Muscle of leg (tissue), 16 donors: ENCODE measurements at places on chromosomes 7 and 10. TPM values are rescaled to one million over a fixed set of nuclear protein-coding genes. Genes with fewer than 3 reads are reported as not detected.

GRCh38 chr7:112206991-112207592, 597 bp downstream of the ZNF277 start:
- H3K27me3 ChIP-seq, result peaks cover 5% of the 10 kb centered on the region
- H3K27ac ChIP-seq, result peak overlapping the region; percentile 87
- DNase-seq, result no peak
- H3K4me1 ChIP-seq, result peaks cover 7% of the 10 kb centered on the region
- H3K36me3 ChIP-seq, result no peaks in the 10 kb centered on the region

GRCh38 chr7:139059905-139060304, 24.1 kb upstream of the ZC3HAV1L start:
- peak overlapping the region; percentile 78 for H3K27ac ChIP-seq
- peaks cover 6% of the 10 kb centered on the region for H3K4me1 ChIP-seq
- DNase-seq, result peak; percentile 41
- no peak overlapping the region for H3K4me3 ChIP-seq
- peaks cover 39% of the 10 kb centered on the region for H3K36me3 ChIP-seq

DNA sequence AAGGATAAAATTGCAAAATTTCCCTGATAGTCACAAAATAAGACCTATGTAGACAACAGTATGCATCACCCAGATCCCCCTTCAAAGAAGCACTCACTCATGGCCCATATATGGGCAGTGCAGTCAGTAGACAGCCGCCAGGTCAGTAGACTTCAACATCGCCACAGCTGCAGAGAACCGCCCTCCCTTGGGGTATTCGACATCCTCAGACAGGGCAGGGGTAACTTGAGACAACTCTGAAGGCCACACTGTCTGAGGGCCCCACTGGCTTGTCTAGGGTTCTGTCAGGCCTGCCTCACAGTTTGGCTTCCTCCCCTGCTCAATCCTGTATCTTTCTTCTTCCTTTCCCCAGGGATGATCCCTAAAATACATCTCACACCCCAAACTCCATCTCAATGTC, 172.3 kb downstream of the IMMP2L start:
- H3K27me3 ChIP-seq, result no peaks in the 10 kb centered on the region
- H3K27ac ChIP-seq, result no peak overlapping the region
- no peak for DNase-seq
- no peaks in the 10 kb centered on the region for H3K36me3 ChIP-seq
- H3K4me3 ChIP-seq, result no peak overlapping the region
- peaks cover 6% of the 10 kb centered on the region for H3K4me1 ChIP-seq

DNA sequence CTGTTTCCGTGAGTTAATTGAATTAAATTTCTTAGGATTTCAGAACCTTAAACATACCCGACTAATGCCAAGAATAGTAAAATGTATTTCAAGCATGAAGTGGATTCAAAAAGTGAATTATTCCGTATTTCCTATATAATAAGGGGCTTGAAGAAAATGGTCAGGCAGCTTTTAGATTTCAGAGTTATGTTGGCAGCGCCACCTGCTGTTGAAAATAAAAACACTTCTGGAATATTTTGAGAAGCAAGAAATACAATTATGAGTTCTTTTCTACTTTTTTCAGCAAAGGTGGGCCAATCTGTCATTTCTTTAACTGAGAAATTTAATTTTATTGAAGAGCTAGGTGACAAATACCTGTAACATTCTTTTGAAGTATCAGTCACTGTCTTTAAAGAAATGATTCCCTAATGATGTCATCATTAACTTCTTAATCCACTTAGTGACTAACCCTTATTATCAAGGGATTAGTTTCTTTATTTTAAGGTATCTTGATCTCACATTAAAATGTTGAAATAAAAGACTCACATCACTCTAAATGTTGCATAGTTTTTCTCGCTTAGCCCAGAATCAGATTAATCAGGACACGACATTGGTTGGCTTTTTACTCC, 36.6 kb upstream of the AGR3 start:
- no peaks in the 10 kb centered on the region for H3K27me3 ChIP-seq
- H3K27ac ChIP-seq, result no peak overlapping the region
- no peak overlapping the region for H3K4me3 ChIP-seq
- no peaks in the 10 kb centered on the region for H3K36me3 ChIP-seq
- H3K4me1 ChIP-seq, result no peaks in the 10 kb centered on the region
- DNase-seq, result peak; percentile 61

The SRGN gene
- 22.1 TPM for total RNA-seq

The EIF5AL1 gene
- 0.13 TPM for total RNA-seq

The ATOH7 gene
- 0.13 TPM for total RNA-seq

GRCh38 chr10:109976681-109977080, 31.1 kb upstream of the ADD3 start:
- no peak overlapping the region for H3K27ac ChIP-seq
- H3K4me3 ChIP-seq, result no peak overlapping the region
- no peaks in the 10 kb centered on the region for H3K27me3 ChIP-seq
- no peaks in the 10 kb centered on the region for H3K36me3 ChIP-seq
- DNase-seq, result no peak

The ANKRD30A gene
- not detected for total RNA-seq

The ITPRIP gene
- total RNA-seq, result 2.6 TPM

The PLAU gene
- total RNA-seq, result 21.4 TPM

DNA sequence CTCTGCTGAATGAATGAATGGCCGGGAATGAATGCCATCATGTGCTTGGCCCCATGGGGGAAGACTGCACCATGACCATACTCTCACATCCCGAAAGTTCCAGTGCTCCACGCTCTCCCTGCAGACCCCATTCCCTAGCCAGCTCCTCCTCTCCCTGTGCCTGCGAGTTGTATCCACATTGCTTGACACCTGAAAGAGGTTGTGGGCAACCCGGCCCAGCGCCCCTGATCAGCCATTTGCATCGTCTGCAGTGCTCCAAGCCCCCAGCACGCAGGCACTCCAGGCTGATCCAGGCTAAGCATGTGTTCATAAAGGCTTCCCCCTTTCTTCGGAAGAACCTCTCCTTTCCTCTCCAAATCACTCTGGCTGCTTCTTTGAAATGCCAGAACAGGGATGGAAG, 354.4 kb upstream of the MKI67 start:
- H3K27ac ChIP-seq, result no peak overlapping the region
- no peaks in the 10 kb centered on the region for H3K36me3 ChIP-seq
- H3K4me1 ChIP-seq, result peaks cover 15% of the 10 kb centered on the region
- H3K27me3 ChIP-seq, result no peaks in the 10 kb centered on the region

The HTR5A gene
- total RNA-seq, result not detected

GRCh38 chr10:77027141-77027540, 610.5 kb downstream of the KCNMA1 start:
- no peaks in the 10 kb centered on the region for H3K27me3 ChIP-seq
- H3K27ac ChIP-seq, result no peak overlapping the region
- H3K4me3 ChIP-seq, result no peak overlapping the region
- no peaks in the 10 kb centered on the region for H3K4me1 ChIP-seq
- no peak for DNase-seq

GRCh38 chr7:95394370-95394769, 1.8 kb downstream of the PON3 start:
- H3K27ac ChIP-seq, result no peak overlapping the region
- H3K27me3 ChIP-seq, result peaks cover 9% of the 10 kb centered on the region
- H3K36me3 ChIP-seq, result peaks cover 2% of the 10 kb centered on the region
- H3K4me1 ChIP-seq, result no peaks in the 10 kb centered on the region
- H3K4me3 ChIP-seq, result no peak overlapping the region

DNA sequence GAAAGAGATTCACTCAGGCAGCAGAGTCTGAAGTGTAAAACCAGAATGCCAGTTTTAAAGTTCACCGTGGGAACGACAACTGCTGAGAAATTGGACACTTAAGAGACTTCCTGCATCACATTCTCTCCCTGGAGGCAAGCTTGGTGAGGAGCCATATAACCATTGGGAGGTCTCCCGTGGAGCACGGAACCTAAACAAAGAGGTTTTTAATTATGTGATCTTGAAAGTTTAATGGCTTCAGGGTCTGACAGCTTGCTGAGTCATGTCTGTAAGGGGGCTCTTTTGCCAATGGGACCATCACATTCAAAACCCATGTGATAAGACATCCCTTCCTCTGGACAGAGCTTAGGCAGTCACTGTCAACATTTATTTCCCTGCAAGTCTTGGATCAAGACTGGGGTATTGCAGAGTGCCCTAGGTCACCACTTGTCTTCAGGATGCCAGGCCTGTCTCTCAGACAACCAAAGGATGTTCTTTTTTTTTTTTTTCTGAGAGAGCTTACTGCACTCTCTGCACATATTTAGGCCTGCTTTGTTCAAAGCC, 674.4 kb downstream of the TYW1 start:
- no peak overlapping the region for H3K27ac ChIP-seq
- DNase-seq, result no peak
- H3K27me3 ChIP-seq, result no peaks in the 10 kb centered on the region
- H3K4me3 ChIP-seq, result no peak overlapping the region

DNA sequence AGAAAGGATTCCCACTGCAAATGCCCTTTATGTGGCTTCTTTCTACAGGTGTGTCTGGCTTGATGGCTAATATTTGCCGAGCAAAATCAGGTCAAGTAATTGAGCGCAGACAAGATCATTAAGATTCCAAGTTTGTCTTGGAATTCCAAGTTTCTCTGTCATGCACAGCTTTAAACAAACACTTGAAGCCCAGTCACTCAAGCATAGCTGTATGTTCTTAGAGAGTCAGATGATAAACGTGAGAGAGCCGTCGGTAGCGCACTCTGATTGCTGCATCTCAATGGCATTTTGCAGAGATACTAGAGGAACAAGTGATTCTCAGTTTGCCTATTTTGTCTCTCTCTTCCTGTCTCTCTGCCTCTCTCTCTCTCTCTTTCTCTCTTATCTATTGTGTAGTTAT, 658 bp downstream of the DMBT1 start:
- H3K4me3 ChIP-seq, result no peak overlapping the region
- H3K36me3 ChIP-seq, result no peaks in the 10 kb centered on the region
- no peak for DNase-seq
- no peak overlapping the region for H3K27ac ChIP-seq

DNA sequence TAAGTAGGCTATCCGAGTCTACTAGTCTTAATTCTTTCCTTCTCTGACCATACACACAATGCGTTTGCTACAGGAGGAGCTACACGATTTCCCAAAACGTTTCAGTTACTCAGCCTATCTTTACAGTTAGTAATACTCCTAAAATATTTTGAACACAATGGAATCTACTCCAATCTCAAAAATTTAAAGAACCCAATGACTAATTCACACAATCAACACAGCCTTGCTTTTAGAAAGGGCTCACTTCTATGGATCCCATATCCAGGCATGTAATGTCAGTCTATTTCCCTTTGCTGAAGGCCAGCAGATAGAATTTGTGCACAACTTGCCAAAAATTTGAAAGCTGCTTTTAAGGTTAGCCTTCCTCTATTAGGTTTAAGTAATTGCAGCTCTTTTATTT, 107.2 kb downstream of the VPS41 start:
- H3K4me3 ChIP-seq, result no peak overlapping the region
- H3K36me3 ChIP-seq, result peaks cover 2% of the 10 kb centered on the region
- no peaks in the 10 kb centered on the region for H3K27me3 ChIP-seq

- H3K4me3 ChIP-seq, result no peak overlapping the region
- peaks cover 2% of the 10 kb centered on the region for H3K27me3 ChIP-seq
- DNase-seq, result no peak
- peaks cover 8% of the 10 kb centered on the region for H3K4me1 ChIP-seq
- H3K27ac ChIP-seq, result no peak overlapping the region
Observed at GRCh38 chr10:125165584-125166573, 5.5 kb upstream of the CTBP2 start.

The KMT2E gene
- total RNA-seq, result 55.5 TPM

DNA sequence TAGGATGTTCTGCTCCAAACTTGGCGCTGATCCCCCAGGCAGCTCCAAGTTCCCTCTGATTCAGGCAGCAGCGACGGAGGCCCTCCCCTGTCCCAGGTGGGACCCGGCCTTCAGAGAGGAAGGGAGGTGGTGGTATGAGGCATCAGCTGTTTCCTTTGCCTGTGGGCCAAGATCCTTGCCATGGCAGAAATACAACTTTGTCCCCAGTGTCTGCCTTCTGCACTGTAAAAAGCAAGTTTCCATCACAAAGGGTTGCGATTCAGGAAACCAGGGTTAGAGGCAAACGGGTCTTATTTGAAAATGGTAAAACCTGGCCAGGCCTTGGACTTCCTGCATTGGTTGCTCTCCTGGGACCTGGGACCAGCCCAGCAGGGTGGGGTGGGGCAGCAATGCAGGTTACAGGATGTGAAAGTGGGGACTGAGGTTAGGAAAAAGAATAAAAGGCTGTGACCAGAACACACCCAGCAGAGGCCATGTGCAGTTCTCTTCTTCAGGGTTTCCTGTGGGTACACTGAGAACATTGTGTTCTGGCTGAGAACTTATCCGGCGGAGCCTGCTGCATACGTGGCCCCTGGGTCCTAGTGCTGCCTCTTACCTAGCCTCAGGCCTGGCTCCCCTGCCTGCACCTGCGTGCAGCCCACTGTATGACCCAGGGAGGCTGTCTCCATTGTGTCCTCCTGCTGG, 25.1 kb upstream of the DDIT4 start:
- peak overlapping the region; percentile 96 for H3K27ac ChIP-seq
- peak; percentile 97 for DNase-seq
- no peaks in the 10 kb centered on the region for H3K27me3 ChIP-seq
- peaks cover 78% of the 10 kb centered on the region for H3K4me1 ChIP-seq
- H3K4me3 ChIP-seq, result no peak overlapping the region

GRCh38 chr10:58647376-58648112, 134.9 kb downstream of the BICC1 start:
- DNase-seq, result peak; percentile 82
- peak overlapping the region; percentile 29 for H3K27ac ChIP-seq
- H3K36me3 ChIP-seq, result no peaks in the 10 kb centered on the region
- H3K4me1 ChIP-seq, result peaks cover 21% of the 10 kb centered on the region

DNA sequence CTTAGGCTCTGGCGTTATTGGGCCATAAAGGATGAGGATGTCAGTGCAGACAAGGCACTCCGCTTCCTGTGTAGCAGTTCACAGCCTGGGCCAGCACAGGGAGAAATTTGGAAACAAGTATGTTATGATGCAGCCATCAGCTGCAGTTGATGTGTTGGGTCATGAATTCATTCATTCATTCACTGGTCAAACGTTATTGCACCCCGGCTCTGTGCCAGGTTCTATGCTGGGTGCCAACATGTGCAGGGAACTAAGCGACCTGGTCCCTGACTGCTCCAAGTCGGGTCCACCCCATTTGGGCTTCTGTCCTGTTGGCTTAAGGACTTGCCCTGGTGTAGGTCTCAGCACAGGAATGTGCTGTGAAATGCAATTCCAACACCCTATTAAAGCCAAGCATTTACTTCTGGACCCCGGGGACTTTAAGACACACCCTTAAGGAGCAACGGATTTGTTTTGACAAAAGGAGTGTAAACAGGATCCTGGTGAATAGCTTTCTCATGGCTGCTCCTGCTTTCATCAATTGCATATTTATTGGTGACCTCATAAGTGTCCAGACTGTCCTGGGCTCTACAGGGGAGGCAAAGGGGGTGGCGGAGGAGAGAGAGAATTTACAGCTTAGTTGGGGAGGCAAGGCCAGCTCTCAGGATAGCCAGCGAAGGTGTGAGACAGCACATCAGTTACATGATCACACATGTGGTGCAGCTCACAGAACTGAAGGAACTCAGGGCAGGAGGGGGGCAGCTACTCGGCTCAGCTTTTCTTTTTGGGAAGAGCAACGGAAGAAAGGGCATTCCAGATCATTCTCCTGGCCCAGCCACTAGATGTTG, 158.6 kb downstream of the GRK5 start:
- H3K27me3 ChIP-seq, result no peaks in the 10 kb centered on the region
- H3K27ac ChIP-seq, result peak overlapping the region; percentile 71
- no peak overlapping the region for H3K4me3 ChIP-seq
- peaks cover 75% of the 10 kb centered on the region for H3K4me1 ChIP-seq

The MYO1G gene
- total RNA-seq, result 0.58 TPM

GRCh38 chr10:103757531-103758293, 97.7 kb downstream of the SH3PXD2A start:
- no peaks in the 10 kb centered on the region for H3K27me3 ChIP-seq
- H3K36me3 ChIP-seq, result no peaks in the 10 kb centered on the region
- peaks cover 44% of the 10 kb centered on the region for H3K4me1 ChIP-seq

The CYP51A1 gene
- total RNA-seq, result 44.1 TPM
